SK-N-MC (cell line): ENCODE measurements at places on chromosomes 11 and 22.

- no peak for DNase-seq
These were observed 36.1 kb downstream of the NEU3 start for GRCh38 chr11:75024764-75025211.

DNA sequence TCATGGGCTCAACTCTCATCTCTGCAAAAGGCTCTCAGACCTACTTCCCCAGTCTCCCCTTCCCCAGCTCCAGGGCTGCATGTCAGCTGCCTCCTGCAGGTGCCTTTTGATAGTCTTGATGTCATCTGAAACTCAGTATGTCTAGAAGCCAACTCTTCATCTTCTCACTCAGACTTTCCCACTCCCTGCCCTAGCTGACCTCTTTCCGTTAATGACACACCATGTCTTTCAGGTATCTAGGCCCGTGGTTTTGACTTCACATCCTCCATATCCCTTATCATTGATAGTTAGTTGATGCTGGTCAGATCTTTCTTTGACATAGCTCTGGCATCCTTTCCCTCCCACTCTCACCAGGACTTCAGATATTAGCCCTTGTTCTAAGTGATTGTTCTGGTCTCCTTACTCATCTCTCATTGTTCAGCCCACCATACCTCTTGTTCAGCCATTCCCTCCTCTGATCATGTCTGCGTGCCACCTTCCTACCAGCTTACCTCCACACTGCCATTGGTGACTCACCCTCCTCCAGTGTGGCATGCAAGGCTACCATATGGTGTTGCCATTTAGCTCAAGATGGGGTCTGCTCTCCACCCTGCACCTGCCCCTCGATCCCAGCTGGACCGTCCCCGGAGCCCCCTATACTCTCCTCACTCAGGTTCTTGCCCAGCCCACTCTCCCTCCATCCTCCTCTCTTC, 18.4 kb downstream of the TTC12 start:
- DNase-seq = no peak

DNA sequence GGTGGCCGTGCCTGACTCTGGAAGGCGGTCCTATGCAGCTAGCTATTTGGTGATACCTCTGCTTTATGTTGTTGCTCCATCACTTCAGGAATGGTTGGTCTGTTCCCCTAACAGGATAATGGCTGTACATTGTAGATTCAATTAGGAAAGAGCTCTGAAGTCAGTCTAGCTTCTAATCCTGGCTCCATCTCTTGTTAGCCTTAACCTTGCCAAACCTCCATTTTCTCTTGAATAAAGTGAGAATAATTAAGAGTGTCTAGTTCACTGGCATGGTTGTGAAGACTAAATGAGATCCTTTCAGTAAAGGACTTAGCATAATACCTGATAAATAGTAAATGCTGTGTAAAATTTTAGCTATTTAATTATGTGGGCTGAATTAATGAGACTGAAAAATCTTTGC, 262.5 kb upstream of the ARHGAP20 start:
- no peak for DNase-seq

- no peak for DNase-seq
These were observed 438 bp downstream of the ZW10 start for GRCh38 chr11:113773092-113773415.

DNA sequence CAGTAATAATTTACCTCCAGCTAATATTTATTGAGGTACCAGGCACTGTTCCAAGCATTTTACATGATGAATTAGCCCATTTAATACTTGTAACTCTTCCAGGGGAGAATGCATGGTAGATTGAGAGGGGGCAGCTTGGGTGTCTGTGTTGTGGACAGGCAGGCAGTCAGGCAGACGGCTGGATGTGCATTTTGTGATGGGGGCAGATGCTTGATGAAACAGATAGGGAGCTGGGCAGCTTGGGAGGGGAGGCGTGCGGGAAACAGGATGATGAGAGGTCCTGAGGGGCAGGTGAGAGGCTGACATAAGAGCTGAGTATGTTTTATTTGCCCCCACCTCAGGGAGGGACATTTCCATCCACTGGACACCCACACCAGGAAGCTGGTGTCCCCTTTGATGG, 33.1 kb upstream of the SHISAL1 start:
- DNase-seq = no peak

- peak; percentile 28 for DNase-seq
These were observed 32.1 kb upstream of the GNB1L start for GRCh38 chr22:19886605-19887255.

- no peak for DNase-seq
These were observed 54.9 kb downstream of the TRIM44 start for GRCh38 chr11:35717520-35717919.

DNA sequence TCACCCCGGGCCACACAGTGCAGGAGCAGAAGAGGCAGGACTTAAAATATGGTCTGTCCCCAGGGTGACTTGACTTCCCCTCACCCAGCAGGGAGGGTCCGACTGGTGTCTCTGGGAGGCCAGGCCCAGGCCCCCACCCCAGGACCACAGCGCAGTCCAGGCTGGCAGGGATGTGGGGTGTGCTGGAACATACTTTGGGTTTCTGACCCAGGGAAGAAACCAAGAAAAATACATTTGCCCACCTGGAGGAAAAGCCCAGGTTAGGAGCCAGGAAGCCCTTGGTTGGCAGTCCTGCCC, 5.2 kb downstream of the C1QTNF6 start:
- no peak for DNase-seq

GRCh38 chr11:9274499-9275258, 9.5 kb upstream of the DENND5A start:
- DNase-seq = no peak

GRCh38 chr11:134181707-134182106, 42.1 kb downstream of the NCAPD3 start:
- DNase-seq = no peak

DNA sequence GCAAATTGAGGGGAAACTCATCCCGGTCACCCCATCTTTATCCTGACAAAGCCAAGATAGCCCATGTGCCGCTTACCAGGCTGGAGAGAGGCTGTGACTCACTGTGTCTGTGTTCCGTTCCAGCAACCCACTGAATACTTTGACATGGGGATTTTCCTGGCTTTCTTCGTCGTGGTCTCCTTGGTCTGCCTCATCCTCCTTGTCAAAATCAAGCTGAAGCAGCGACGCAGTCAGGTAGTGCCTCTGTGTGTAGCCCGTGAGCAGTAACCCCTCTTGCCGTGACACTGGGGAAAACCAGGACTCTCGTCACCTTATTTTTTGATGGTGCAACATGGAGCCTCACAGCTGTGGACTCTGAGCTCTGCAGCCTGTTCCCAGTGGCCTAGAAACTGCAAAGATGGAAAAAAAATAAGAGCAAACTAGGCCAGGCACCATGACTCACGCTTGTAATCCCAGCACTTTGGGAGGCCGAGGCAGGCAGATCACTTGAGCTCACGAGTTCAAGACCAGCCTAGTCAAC, 16.9 kb downstream of the C22orf31 start:
- DNase-seq = no peak

DNA sequence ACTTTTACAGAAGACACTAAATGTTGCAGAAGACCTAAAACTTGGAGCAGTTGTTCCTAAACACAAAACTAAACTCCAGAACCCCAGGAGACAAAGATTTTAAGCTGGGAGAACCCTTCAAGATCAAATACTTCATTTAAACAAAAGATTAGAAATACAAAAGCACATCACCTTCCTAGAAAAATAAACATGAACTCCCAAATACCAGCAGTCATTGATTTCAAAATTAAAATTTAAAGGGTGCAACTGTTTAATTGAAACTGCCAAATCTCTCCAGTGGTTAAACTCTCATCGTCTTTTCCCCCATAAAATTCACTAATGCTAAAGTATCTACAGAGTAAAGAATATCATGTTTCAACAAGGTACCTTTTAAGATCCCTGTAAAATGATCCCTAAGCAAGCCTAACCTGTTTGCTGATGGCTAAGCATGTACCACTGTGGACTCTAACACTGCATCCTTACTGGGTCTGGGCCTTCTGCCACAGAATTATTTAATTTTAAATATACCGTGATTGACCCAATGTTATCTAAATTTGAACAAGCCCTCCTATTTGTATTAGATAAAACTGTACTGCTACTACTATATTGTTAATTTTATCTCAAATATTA, 53.7 kb upstream of the CCDC34 start:
- no peak for DNase-seq

- peak; percentile 83 for DNase-seq
These were observed 32.7 kb upstream of the TXNRD2 start for GRCh38 chr22:19974268-19974861.

DNA sequence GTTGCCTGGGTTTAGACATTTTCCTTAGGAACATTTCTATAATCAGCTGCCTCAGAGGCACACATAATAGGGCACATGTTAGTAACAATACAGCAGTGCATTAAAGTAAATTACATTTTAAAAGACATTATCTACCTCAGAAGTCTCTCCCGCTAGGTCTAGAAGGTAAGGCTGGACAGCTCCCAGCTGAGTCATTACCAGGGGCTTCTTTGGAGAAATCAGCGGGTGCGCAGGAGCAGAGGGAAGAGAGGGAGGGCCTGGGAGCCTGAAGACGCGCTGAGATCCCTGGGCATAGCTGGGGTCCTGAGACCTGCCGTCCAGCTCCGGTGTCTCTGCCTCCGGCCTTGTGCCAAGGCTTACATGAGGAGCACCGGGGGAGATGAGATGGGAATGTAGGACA, 67.7 kb downstream of the TMPRSS5 start:
- DNase-seq = no peak

DNA sequence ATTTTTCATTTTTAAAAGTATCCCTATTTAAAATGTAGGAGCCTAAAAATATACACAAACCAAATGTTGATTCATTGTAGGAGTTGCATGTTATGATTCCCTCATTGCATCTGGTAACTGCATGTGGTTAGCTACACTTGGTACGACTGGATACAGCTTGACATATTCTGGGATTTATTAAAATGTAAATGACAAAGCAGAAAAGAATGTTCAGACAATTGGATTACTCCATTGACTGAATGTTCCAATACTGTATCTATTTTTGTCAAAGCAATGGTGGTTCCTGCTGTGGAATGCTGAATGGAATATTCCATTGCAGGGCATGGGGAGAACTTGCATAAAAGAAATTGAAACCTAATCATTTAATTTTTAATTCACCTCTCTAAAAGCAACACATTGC, 30.8 kb downstream of the BLID start:
- DNase-seq = no peak

GRCh38 chr11:65184146-65184545, 2.4 kb downstream of the CAPN1 start:
- DNase-seq = no peak

GRCh38 chr11:5690216-5690615, 626 bp downstream of the TRIM22 start:
- DNase-seq = no peak

DNA sequence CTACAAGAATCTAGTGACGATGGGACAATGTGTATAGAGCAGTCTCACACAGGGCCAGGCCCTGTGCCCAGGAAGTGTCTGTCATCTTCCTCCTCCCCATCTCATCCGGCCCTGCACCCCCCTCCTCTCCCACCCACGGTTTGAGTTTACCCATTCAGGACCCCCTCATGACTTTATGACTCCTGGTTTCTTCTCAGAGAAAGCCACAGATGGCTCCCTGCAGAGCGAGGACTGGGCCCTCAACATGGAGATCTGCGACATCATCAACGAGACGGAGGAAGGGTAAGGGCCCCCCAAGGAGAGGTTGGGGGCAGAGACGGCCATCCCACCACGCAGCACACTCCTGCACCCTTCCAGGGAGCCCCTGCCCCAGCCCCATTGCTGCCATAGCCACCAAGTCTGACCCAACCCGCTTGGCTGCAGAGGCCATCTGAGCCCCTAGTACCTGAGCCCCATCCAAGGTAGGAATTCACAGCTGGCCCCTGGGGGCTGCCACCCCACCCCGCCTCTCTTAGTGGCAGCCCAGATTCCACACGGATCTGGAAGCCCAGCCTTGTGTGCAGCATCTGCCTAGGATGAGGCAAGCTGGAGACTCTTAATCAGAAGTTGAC, 18.1 kb downstream of the TOM1 start:
- no peak for DNase-seq

DNA sequence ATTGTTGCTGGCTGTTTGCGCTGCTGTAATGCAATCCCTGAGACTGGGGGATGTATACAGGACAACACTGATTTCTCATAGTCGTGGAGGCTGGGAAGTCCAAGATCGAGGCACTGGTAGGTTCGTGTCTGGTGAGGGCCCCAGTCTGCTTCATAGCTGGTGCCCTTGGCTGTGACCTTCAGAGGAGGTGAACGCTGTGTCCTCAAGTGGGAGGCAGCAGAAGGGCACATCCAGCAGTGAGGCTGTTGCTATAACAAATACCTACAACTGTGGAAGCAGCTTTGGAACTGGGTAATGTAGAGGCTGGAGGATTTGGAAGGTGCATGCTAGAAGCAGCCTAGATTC, 21.3 kb downstream of the KRTAP5-5 start:
- no peak for DNase-seq

DNA sequence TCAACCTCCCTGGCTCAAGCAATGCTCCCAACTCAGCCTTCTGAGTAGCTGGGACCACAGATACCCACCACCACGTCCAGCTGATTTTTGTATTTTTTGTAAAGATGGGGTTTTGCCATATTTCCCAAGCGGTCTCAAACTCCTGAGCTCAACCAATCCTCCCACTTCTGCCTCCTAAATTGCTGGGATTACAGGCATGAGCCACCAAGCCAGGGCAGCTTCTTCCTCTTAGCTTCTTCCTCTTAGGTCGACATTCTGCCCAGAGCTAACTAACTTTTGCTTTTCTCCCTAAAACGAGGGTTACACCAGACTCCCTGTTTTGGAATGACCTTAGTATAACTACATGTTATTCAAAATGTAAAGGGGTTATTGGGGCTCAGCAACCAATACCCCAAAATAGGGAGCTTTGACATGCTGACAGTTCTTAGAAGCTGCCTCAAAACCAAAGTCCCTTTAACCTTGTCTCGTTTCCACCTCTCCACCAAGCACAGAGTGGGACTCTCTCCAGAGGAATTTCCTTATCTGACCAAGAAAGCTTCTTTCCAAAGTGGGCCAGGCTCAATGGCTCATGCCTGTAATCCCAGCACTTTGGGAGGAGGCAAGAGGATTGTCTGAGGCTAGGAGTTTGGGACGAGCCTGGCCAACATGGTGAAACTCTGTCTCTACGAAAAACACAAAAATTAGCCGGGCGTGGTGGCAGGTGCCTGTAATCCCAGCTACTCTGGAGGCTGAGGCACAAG, 7.0 kb downstream of the HPS5 start:
- DNase-seq = no peak
